Effector memory CD8-positive, alpha-beta T cell (primary cell): ENCODE measurements at places on chromosomes 5 and 9.

GRCh38 chr9:128702445-128702948 is at the start of gene PKN3:
TSS of gene PKN3 (plus strand) at chr9:128702503. CDS start at chr9:128702916, 413 bp downstream.
- peak; percentile 86 for DNase-seq

GRCh38 chr5:139512786-139513390 is 30.3 kb upstream of the STING1 start:
- no peak for DNase-seq

GRCh38 chr9:110659891-110660541 is 8.6 kb upstream of the MUSK start:
- no peak for DNase-seq

GRCh38 chr9:135960411-135961276 is 529 bp downstream of the UBAC1 start:
- DNase-seq = no peak
